ENCODE measurements at places on chromosomes 6 and 20.

- no peak for DNase-seq
These were observed 33.9 kb downstream of the PPARD start for GRCh38 chr6:35376281-35376680.

GRCh38 chr20:24637087-24637486, 167.7 kb downstream of the SYNDIG1 start:
- DNase-seq = no peak

DNA sequence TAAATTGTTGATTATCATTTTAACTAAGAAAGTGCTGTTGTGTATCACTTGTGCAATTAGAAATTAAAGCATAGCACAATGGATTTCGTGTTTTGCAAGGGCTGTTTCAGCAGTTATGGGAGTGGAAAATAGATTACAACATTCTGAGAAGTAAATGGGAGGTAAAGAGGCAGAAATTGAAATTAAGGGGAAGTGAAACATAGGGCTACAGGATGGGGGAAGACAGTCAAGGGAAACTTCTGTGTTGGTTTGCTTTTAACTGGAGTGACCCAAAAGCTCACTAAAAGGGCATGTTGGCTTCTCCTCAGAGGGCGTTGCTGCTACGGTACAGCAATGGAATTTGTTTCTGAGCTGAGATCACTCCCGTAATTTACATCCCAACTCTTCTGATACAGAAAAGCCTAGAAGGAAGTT, 147.5 kb downstream of the BCAS1 start:
- DNase-seq = no peak

- DNase-seq = no peak
These were observed 843 bp upstream of the HEY2 start for GRCh38 chr6:125748406-125749172.

- no peak for DNase-seq
These were observed 188.9 kb downstream of the PRKN start for GRCh38 chr6:162538643-162539064.

GRCh38 chr6:79544939-79545450, 7.8 kb upstream of the LCA5 start:
- no peak for DNase-seq

DNA sequence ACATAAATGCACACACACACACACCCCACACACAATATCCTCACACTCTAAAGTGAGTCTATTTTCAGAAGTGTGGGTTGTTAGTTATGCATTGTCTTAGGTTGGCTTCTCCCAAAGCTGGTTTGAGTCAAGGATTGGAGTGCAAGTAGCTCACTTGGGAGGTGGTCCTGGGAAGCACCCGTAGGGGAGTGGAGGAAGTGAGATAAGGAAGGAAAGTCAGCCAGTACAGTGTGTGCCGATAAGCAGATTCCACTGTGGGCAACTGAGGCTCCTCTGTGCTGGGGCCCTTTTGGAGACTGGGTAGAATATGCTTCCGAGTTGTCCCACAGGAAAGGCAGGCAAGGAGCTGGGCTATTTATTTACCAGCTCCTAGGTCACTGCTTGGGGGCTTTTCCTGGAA, 67.2 kb downstream of the PLCB4 start:
- DNase-seq = no peak

DNA sequence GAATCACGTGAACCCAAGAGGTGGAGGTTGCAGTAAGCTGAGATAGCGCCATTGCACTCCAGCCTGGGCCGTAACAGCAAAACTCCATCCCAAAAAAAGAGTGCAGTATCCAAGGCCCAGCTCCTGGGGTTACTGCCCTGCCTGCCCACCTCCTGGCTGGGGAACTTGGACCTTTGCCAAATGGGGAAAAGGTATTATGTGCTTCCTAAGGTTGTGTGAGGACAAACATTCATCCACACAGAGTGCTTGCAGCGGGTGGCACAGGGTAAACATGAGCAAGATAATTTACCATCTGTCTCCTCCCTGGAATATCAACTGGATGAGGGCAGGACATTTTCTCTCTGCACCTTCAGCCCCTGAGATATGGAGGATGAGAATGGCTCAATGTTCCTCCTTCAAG, 94.9 kb upstream of the POPDC3 start:
- no peak for DNase-seq

DNA sequence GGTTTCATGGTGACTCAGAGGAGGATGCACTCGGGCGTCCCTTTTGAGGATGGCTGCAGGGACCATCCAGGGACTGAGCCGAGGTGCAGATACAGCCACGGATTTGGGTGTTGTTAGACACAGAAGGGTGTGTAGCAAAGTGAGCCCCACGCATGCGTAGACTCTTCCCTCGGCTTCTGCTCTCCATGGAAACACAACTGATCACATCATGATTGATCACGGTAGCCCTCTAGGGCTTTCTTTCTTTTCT, 606 bp upstream of the ULBP1 start:
- DNase-seq = no peak

- no peak for DNase-seq
These were observed 46.0 kb upstream of the DACT2 start for GRCh38 chr6:168365422-168366165.

DNA sequence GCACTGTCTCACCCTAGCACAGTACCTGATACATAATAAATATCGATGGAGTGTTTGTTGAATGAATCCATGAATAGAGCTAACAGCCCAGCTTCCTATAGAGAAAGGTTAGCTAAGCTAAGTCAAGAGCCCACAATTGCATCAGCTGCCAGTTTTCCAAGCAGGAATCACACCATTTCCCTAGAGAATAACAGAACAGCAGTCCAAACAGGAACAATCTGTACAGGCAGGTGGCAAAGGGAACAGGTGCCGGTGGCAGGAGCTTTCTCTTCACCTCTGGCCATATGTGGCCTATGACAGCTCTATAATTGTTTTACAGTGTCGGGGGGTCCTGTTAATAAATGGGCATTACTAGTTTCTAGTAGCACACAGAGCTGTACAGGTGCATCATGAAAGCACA, 38.8 kb downstream of the ISM1 start:
- DNase-seq = no peak

- no peak for DNase-seq
These were observed 289.1 kb upstream of the PREP start for GRCh38 chr6:105691971-105692370.

GRCh38 chr20:9179193-9179802, 110.4 kb downstream of the PLCB4 start:
- DNase-seq = no peak

GRCh38 chr6:49410564-49410963, 52.5 kb downstream of the MMUT start:
- DNase-seq = no peak

Measured in naive thymus-derived CD8-positive, alpha-beta T cell (primary cell).